ENCODE measurements at places on chromosomes 11 and 22. TPM values are rescaled to one million over a fixed set of nuclear protein-coding genes. Genes with fewer than 3 reads are reported as not detected.

Gene MUC6
- not detected for polyA plus RNA-seq

Gene RFPL3
- not detected for polyA plus RNA-seq

Gene TMEM126A
- 25.9 TPM for polyA plus RNA-seq

Gene FLRT1
- 0.11 TPM for polyA plus RNA-seq

Data from adipose tissue (tissue), 3 donors.